ENCODE measurements at places on chromosomes 12 and 14. TPM values are rescaled to one million over a fixed set of nuclear protein-coding genes. Genes with fewer than 3 reads are reported as not detected.

Gene CD163
- 216 TPM for total RNA-seq

DNA sequence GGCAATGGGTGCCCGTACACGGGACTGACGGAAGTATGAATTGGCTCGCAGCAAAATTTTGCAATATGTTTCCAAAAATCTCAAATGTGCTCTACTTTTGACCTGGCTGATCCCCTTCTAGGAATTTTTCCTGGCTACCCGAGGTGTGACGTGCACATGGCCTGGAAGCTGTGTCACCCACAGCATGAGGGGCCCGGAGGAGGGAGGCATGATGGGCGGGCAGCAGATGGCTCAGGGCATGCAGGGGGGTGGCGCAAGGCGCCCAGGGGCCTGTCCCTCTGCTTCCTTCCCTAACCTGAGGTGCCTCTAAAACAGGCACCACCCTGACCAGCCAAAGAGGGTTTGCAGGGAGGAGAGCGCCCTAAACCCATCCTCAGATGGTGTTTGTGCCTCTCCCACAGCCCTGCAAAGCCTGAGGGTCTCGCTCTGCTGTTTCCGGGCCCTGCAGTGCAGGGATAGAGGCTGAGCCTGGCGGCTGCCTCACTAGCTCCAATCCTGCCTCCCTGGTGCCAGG, 6.7 kb downstream of the GPR132 start:
- DNase-seq = peak; percentile 20

Gene CD69
- 1.9 TPM for total RNA-seq

Gene VASH1
- total RNA-seq = 85.2 TPM

- no peak for DNase-seq
These were observed at the start of gene RNASE8 for GRCh38 chr14:21057803-21058675. RNASE8 (plus strand) TSS chr14:21057822; CDS start chr14:21057893, 71 bp downstream.

Gene TAS2R8
- total RNA-seq = not detected

DNA sequence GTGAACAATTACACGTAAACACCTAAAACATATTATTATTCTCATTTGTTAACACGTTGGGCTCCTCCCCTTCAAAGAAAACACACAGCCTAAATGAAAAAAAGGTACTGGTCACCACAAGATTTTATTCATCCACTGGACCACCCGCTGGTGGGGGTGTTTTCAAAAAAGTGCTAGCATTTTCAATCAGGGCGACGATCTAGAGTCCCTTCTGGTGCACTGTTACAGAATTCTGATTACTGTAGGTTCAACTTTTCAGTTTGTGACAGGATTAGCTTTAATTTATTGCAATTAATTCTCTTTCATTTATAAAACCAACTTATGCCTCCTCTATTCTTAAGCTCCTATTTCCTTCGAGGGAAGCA, 443 bp downstream of the MAGOHB start:
- no peak for DNase-seq
